ENCODE measurements at places on chromosomes 13 and 19.

- DNase-seq = no peak
Measured at GRCh38 chr13:24630851-24631620, 49.2 kb upstream of the ATP12A start.

GRCh38 chr13:49629196-49629938 is 1.1 kb downstream of the ARL11 start:
- DNase-seq = no peak

DNA sequence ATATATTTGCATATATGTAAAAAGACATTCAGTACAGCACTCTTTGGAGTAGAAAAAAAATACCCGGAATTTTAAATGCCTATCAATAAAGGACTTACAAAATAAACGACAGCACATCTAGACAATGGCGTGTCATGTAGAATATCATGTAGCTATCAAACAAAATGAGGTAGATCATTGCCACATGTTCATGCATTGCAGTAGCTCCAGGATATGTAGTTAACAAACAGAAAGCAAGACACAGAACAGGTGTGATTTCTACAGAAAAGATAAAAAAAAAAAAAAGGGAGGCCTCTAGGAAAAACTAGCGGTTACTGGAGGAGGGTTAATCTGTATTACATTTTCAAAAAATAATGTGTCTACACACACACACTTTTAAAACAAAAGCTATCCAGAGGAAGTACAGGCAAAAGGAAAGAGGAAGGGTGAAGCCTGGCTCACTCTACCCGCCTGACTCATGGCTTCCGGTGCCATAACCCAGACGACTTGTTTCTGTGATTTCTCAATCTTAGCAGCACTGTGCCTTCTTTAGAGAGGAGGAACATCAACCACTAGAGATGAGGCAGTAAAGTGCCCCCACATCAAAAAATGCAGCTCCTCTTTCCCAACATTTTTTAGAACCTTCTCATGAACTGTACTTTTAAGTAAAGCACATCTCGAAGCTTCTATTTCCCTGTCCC is 6.9 kb downstream of the KCTD12 start:
- DNase-seq = no peak

DNA sequence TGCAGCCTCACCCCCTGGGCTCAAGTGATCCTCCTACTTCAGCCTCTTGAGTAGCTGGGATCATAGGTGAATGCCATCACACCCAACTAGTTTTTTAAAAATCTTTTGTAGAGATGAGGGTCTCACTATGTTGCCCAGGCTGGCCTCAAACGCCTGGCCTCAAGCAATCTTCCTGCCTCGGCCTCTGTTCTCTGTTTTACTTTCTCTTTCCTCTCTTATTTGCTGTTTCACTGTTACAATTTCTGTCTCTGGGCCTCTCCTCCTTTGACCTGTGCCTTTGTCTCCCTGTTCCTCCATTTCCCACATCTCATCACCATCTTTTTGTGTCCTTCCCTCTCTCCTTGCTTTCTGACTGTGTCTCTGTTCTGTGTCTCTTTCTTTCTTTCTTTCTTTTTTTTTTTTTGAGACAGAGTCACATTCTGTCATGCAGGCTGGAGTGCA is 9.3 kb downstream of the SHKBP1 start:
- no peak for DNase-seq

DNA sequence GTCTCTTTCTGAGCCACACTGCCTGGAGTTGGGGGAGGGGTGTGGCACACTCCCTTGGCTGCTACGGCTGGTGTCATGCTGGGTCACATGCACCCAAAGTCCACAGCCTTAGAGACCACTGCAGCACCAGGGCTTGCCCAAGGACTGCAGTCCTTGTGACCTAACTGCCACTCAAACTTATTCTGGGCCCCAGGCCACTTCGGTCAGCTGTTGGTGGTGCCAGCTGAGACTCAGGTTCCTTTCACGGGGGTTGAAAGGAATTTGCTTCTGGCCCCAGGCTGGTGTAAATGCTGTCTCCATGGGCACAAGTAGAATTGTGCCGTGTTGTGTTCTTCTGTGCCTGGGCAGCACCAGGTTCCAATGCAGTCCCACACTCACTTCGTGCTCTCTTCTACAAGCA is 9.5 kb upstream of the VN1R1 start:
- DNase-seq = no peak

DNA sequence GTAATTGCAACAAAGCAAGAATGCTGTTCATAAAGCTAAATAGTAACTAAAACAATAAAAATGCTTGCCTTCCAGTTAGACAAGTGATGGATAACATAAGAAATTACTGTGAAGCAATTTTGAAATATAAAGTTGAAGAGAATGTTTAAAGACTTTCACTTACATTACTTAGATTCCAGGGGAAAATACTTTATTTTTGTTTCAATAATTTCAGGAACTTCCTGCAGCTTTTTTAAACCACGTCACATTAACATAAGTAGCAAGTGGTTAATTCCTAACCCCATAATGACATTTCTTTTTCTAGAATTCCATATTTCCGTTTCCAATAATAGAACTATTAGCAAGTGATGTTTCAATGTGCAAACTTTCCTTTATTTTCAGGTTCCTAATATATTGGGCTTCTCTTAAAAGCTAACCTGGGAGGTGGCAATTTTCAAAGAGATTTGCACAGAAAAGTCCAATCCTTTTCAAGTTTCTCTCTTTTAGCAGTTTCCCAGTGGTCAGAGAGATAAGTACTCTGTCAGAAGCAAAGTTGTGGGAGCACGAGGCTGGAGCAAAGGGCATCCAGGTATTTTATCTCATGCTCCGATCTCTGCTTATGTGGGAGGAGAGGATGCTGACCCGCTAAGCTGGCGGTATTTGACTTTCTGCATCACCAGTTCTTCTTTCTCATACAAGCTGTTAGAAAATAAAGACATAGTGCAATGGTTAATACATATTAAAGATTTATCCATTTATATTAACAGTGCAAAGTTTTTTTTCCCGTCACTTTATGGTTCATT is 1025.3 kb downstream of the EFNB2 start:
- no peak for DNase-seq

DNA sequence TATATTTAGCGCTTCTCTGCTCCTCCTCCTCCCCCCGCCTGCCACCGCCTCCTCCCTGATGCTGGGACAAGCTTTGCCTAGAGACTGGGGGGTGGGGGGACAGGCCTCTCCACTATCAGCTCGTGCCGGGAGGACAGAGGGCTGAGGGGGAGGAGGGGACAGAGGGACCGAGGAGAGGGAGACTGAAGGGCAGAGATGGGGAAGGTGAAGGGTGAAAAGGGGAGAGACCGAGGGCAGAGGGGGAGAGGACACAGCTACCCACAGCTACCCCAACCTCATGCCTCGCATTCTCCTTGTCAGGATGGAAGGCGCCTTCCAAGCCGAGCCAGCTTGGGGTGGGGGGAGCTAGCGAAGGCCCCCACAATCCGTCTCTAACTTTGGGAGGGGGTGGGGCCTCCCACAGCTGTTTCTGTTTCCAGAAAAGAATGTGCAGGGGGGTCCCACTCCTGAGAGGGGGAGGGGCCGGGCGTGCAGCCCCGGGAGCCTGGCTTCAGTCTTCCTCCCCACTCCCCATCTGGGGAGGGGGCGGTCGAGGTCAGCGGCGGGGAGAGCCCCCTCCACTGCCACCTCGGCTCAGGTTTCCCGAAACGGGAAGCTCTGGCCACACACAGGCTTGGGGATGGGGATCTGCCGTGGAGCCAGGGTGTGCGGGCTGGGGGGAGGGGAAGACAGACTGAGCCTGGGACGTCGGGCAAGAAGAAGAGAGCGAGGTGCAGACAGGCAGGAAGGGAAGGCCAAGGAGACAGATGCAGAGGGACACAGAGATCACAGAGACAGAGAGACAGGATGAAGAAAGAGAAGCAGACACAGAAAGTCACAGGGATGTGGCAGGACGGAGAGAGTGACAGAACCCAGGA is 1.6 kb downstream of the DACT3 start:
- DNase-seq = no peak

DNA sequence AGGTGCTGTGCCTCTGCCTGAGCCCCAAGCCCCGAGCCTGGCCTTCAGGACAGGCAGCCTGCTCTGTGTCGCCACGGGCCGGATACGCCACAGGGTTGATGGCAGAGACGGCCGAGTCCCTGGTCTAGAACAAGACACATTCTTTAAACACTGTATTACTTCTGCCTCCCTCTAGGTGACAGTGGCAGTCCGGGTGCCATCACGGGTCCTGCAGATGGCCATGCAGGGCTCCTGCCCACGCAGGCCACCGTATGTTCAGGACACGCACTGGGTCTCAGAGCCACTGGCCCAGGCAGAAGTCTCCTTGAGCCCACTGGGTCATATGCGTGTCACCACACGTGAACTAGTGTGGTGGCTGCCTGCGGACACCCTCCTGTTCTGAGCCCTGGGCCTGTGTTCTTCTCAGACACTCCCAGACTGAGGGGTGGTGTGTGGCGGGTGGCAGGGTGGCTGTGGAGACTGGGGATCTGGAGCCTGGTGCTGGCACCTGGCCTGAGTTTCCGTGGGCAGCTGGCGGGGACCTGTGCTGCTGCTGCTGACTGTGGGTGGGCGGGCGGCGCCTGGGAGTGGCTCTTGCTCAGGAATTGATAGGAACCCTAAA is 4.4 kb downstream of the PLEKHJ1 start:
- DNase-seq = no peak

Data from SK-N-MC (cell line).